Pericardium fibroblast (primary cell): ENCODE measurements at places on chromosomes 7 and 10. TPM values are rescaled to one million over a fixed set of nuclear protein-coding genes. Genes with fewer than 3 reads are reported as not detected.

COPG2 gene
- 12.1 and 23.3 TPM in 2 replicates for total RNA-seq

LRRC4 gene
- 0.09 and 0.12 TPM in 2 replicates for total RNA-seq

ANKRD7 gene
- 0.26 TPM in 1 of 2 replicates, not detected in the other for total RNA-seq

CRYGN gene
- under 0.01 TPM in 1 of 2 replicates, not detected in the other for total RNA-seq

CDH23 gene
- under 0.01 and 1.1 TPM in 2 replicates for total RNA-seq

CABCOCO1 gene
- 0.23 and 2.0 TPM in 2 replicates for total RNA-seq

PON1 gene
- not detected in 2 replicates for total RNA-seq

GRM3 gene
- not detected in 2 replicates for total RNA-seq

CFTR gene
- total RNA-seq = 0.12 TPM in 1 of 2 replicates, not detected in the other

CYP3A4 gene
- total RNA-seq = not detected in 2 replicates

RTKN2 gene
- total RNA-seq = not detected in 2 replicates

WEE2 gene
- not detected in 2 replicates for total RNA-seq

CRPPA gene
- total RNA-seq = 0.93 and 0.94 TPM in 2 replicates

CTTNBP2 gene
- 0.35 TPM in 1 of 2 replicates, not detected in the other for total RNA-seq

OR2A1 gene
- not detected in 2 replicates for total RNA-seq

ITIH2 gene
- total RNA-seq = not detected in 2 replicates

FAM131B gene
- total RNA-seq = 0.35 and 2.9 TPM in 2 replicates

CALN1 gene
- total RNA-seq = not detected in 2 replicates

ARHGEF35 gene
- 0.60 and 4.4 TPM in 2 replicates for total RNA-seq

RAB19 gene
- total RNA-seq = not detected in 2 replicates

POLR2J3 gene
- total RNA-seq = 4.1 and 13.4 TPM in 2 replicates

GPRIN2 gene
- 0.58 TPM in 1 of 2 replicates, not detected in the other for total RNA-seq

NYAP1 gene
- total RNA-seq = 2.6 and 3.4 TPM in 2 replicates
